Fibroblast of the aortic adventitia (primary cell): ENCODE measurements at places on chromosomes 13 and 19. TPM values are rescaled to one million over a fixed set of nuclear protein-coding genes. Genes with fewer than 3 reads are reported as not detected.

DNA sequence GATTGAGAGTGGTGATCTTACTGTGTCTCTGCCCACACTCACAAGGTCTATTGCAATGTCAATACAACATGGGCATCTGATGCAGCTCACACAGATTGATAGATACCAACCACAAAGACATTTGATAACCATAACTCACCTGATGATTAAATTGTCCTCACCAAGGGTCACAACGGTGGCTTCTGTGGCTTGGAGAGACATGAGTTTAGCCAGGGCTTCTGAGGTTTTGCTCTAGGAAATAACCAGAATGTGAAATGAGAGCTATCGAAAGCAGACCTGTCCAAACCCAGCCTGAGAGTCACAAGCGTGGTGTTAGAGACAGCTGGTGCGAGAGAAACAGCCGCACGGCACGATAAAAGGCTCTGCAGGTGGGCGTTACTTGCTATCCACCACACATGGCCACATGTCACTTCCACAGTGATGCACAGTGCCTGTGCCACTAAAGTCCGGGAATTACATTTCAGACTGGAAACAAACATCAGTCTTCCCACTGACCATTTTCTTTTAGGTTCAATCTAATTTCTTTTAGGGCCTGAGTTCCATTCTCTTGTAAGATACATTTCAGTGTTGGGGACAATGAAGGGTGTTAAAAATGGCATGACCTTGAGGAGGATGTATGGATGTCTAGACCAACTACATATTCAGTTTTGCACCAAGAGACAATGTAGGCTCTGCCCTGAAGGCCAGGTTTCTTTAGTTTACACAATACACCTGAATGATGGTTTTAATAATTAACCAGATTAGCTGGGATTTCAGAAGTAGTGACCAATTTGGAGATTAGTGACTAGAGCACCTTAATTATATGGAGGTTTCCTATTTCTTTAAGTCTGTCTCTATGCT is 53.7 kb downstream of the ATP7B start:
- no peak for DNase-seq

Gene MAP4K1
- total RNA-seq: 0.57 TPM in 1 of 2 replicates, not detected in the other

DNA sequence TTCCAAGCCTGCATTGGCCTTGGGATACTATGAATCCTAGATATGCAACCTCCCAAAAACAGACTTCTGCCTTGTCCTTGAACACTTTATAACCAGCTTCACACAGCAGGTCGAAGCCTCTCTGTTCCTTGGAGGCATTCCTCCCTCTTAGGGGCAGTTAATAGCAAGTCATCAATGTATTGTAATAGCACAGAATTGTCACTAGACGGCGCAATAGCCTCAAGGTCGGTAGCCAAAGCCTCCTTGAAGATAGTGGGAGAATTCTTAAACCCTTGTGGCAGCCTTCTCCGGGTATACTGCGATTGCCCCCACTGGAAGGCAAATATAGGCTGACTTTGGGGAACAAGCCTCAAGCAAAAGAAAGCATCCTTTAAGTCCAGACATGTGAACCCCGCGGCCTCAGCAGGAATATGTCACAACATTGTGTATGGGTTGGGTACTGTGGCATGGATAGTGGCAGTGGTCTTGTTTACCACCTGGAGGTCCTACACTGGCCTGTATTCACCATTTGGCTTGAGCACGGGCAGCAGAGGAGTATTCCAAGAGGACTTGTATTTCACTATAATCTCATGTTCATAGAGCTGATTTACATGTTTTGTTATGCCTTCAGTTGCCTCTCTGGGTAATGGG is 61.1 kb downstream of the ZNF431 start:
- DNase-seq: peak; percentile 14

DNA sequence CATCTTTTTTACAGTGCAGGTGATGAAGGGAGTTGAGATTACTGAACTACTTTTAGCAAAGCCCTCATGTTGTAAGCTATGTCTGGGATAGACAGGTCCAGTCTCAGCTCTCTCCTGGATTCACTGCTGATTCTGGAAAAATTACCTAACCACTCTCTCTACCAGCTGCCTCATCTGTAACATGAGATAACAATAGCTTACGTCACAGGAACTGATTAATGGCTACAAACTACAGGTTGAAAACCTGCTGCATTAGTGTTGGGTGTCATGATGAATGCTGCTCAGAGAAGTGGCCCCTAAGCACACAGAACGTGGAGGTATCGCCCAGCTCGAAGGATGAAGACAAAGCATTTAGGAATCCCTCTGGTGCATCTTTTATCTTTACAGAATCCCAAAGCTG is 277.8 kb downstream of the ABCC4 start:
- DNase-seq: no peak

DNA sequence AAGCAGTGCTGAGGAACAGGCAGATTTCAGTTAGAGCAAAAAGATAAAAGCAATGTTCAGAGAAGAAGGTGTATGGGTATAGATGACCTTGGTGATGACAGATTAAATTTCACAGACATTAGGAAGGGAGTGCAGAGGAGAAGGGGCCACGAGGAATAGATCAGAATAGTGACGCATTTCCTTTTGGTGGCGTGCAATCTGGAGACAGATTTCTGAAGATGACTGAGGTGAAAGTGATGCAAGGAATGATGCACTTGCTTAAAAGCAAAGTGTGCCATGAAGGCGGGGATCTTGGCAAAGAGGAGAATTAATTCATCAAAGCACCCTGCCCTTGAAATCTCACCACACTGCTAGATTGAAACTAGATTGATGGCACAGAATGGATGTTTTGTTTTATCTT is 202.4 kb downstream of the ITGBL1 start:
- peak; percentile 78 for DNase-seq

DNA sequence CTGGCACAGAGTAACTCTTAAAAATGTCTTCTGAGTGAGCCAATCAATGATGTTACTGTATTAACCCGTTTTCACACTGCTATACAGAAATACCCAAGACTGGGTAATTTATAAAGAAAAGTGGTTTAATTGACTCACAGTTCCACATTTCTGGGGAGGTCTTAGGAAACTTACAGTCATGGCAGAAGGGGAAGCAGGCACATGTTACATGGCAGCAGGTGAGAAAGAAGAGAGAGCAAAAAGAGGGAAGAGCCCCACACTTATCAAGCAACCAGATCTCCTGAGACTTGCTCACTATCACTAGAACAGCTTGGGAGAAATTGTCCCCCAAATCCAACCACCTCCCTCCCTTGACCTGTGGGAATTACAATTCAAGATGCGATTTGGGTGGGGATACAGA is 97.6 kb upstream of the MIR17HG start:
- no peak for DNase-seq

- DNase-seq: peak; percentile 28
Observed at GRCh38 chr13:34941835-34942731, at the start of gene NBEA. Gene NBEA, plus strand, starts transcription at chr13:34942270. Its CDS starts 551 bp downstream, at chr13:34942821.

Gene SULT2A1
- not detected in 2 replicates for total RNA-seq

- DNase-seq: no peak
Observed at GRCh38 chr13:97875911-97876310, 77.6 kb upstream of the IPO5 start.

Gene COX7A1
- 5.4 and 17.0 TPM in 2 replicates for total RNA-seq

- DNase-seq: no peak
Observed at GRCh38 chr13:20303636-20304035, 71.5 kb upstream of the GJB6 start.

DNA sequence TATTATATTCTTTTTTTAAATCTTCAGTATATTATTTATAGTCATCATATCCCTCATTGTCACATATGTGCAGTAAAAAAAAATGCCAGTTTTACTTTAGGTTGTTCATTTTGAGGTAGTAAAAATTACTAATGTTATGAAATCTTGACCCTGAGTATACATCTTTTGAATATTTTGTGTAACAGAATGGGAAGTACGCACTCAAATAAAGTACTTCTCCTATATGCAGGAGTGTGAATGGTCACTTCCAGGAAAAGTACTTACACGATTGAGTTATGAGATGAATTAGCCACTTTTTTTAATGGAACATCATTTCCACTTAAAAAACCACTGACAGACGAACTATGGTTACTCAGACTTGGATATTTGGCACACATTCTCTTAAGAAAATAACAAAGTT is 58.5 kb downstream of the C13orf42 start:
- DNase-seq: no peak

- DNase-seq: no peak
Observed at GRCh38 chr13:21613791-21614190, 9.8 kb upstream of the MICU2 start.

DNA sequence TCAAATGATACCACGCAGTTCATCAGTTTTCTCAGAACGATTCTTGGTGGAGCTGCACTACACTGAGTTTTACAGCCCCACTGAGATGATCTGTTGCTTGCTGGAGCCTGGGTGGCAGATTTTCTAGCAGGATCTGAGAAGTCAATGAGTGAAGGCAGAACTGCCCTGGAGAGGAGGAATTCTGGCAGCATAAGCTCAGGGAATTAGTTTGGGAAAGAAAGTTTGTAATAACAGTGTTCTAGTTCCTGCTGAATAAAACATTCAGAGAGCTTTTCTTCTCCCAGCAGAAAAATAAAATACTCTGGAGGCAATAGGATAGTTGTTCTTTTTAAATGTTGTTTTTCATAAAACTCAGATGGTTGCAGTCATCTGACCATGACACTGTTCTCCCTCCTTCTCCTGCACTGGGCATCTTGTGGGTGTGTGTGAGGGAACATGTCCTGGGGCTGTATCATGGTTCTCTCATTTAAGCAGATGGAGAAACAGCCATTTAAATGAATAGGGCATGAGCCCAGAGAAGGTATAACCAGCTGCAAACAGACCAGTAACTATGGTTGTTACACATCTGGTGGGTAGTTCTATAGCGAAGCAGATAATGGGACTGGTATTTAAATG is 29.6 kb downstream of the OLFM4 start:
- no peak for DNase-seq

- DNase-seq: no peak
Observed at GRCh38 chr13:21759911-21760310, 89.0 kb downstream of the FGF9 start.

- DNase-seq: no peak
Observed at GRCh38 chr13:62629618-62630017, 1214.0 kb upstream of the PCDH20 start.

DNA sequence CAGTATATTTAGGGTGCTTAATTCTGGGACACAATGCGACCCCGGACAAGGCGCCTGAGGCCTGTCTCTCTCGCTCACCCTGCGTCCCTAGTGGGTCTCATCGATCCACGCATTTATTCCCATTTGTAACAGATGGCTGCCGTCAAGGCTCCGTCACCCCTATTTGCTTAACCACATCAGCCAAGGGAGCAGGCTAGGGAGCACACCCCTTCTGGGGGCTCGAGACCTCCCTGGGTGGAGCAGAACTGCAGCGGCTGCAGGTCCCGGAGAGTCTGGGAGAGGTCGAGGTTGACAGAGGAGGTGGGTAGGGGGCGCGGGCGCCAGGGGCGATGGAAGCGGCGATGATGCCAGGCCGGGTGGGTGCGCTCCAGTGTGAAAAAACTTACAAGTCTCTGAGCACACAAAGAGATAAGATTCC is 507 bp downstream of the ALG5 start:
- DNase-seq: no peak

DNA sequence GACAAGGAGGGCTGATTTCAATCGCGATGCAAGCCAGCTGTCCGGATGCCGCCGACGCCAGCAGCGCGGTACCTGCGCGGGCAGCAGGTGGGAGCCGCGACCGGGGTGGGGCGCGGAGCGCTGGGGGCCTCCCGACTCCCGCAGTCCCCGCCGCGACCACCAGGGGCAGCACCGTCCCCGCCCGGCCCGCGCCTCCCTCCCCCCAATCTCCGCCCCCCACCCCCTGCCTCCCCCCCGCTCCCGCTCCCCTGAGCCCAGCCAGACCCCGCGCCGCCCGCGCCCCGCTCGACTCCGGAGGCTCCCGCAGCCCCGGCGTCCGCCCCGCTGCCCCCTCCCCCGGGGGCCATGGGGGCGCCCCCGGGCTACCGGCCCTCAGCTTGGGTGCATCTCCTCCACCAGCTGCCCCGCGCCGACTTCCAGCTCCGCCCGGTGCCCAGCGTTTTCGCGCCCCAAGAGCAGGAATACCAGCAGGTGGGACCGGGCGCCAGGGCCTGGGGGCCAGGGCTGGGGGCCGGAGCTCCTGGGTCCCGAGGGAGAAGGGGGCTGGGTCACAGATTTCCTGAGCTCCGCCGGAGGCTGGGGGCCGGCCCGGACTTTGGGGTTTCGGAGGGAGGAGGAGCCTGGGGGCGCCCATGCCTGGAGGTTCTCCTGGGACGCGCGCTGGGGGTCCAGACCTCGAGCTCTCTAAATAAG is at the start of gene TTYH1:
TTYH1 (plus strand) TSS at position 257 of the 693 bp plus-strand sequence; CDS start at position 346, 89 bp downstream.
- no peak for DNase-seq

DNA sequence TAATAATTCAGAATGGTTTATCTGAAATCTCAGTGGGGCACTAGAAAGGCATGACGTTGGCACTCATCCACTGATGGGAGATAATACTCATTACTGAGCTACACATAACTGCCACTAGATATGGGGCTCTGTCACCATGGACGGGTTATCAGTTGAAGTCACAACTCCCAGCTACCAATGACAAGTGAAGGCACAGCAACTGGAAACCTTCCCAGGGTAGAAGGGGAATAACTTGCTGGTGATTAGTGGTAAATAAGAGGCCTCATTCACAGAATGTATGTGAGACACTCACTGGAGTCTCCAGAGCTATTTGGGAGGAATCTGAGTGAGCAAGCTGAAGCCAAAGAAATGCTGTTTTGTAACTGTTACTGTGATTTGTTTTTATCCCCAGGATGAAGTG is 249.6 kb downstream of the ENOX1 start:
- no peak for DNase-seq

DNA sequence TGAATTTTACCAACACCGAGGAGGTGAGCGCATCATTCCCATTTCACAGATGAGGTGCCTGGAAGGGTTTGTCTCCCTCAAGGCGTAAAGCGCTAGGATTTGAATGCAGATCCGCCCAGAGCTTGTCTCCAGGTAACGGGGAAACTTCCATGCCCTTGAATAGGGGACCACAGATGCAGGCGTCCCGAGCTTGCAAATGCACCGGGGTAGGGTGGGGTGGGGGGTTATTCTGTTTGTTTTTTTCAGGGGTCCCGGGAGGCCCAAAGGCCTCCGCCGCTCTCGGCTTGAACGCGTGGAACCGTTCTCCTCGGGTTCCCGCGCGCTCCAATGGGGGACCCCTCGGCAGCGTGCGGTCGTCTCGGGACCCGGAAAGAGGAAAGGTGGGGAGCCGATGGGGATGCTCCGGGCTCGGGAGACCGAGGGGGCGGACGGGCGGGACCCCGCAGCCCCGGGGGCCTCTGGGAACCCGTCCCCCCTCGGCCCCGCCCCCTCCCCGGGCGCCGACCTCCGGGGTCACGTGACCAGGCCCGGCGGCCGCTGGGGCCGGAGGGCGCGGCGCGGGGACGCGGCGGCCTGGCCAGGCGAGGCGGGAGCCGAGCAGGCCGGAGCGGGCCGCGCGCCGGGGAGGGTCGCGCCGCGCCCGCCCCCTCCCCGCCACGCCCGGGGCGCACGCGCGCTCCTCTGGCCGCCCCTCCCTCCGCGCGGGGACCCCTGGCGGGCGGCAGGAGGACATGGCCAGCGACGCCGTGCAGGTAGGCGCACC is at the start of gene PKN1:
PKN1 (plus strand) TSS at position 516 of the 763 bp plus-strand sequence; CDS start at position 732, 216 bp downstream.
- no peak for DNase-seq
